ENCODE measurements at places on chromosomes 6 and 20.

DNA sequence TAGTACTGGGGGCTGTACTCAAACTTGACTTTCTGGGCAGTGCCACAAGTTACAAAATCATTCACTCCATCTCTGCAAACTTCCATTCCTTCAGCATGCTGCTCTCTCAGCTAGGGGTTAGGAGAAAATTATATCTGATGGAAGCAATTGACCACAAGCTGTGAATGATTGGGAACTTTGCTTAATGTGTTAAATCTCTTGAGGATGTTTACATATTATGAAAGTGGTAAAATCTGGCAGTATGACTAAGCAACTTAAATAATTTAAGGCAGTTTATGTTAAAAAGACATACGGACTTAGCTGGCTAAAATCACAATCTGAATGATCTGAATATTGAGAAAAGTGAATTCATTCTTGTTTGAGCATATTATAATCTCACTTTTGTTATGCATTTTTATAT lies 415.0 kb downstream of the PHF3 start:
- no peak for DNase-seq

- DNase-seq = no peak
These were observed 176.4 kb downstream of the TFAP2B start for GRCh38 chr6:50995036-50995435.

DNA sequence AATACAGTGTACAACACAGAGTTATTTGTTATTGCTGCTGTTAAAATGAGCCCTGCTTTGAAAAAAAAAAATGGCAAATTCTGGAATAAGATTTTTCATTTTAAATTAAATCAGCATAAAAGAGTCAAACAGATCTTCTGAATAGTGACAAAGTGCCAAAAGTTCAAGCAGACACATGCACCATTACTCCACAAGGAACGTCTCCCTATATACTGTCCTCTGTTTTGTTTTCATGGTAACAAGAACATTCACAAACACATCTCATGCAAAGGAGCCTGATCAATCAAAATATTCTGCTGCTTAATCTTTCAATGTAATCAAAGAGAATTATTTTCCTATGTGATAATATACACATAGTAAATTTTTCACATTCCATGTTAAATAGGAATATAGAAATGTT lies 2.7 kb downstream of the HIVEP2 start:
- no peak for DNase-seq

GRCh38 chr6:15682965-15683822 lies 20.4 kb upstream of the DTNBP1 start:
- no peak for DNase-seq

- DNase-seq = no peak
These were observed 3.6 kb upstream of the PHF1 start for GRCh38 chr6:33407132-33407718.

- DNase-seq = peak; percentile 66
These were observed 77.6 kb downstream of the RIN2 start for GRCh38 chr20:19835533-19836222.

DNA sequence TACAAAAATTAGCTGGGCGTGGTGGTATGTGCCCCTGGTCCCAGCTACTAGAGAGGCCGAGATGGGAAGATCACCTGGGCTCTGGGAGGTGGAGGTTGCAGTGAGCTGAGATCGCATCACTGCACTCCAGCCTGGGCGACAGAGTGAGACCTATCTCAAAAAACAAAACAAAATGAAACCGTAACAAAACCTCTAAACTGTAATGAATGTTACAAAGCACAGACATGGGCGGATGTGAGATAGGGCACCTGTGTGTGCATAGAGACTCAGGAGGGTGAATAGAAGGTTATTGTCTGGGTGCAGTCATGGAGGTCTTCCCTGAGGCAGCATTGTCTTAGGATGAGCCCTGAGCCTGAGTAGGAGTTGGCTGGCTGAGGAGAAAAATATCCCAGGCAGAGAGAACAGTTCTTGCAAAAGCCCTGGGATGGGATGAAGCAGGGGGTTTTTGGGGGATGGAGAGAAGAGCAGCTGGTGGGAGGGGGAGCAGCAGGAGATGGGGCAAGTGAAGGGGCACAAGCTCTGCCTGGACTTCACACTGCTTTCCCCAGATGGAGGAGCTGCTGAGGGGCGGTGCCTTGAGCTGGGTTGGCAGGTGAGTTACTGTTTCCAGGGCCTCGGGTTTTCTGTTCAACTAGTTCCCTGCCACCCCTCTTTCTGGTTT lies 5.2 kb downstream of the BCAS4 start:
- DNase-seq = no peak

DNA sequence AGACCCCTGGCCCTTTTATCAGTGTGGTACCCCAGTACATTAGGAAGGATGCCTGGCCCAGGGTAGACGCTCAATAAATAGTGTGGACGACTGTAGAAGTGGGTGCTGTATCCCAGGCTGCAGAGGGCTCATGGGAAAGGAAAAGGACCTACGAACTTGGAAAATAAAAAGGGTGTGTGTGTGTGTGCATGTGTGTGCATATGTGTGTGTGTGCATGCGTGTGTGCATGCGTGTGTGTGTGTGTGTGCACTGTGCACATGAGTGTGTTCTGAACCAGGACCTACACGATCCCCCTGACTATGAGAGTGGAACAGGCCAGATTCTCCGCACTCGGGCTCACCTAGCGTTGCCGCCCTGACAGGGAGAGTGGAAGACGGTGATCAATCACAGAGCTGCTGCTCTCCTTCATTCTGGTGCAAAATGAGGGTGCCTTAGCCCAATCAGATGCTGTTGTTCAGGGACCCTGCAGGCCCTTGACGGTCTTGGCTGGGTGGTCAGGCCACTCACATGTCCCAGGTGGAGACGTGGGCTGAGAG lies 3.5 kb upstream of the UNC93A start:
- no peak for DNase-seq

- DNase-seq = no peak
These were observed 78.1 kb upstream of the TRAF3IP2 start for GRCh38 chr6:111683749-111684267.

DNA sequence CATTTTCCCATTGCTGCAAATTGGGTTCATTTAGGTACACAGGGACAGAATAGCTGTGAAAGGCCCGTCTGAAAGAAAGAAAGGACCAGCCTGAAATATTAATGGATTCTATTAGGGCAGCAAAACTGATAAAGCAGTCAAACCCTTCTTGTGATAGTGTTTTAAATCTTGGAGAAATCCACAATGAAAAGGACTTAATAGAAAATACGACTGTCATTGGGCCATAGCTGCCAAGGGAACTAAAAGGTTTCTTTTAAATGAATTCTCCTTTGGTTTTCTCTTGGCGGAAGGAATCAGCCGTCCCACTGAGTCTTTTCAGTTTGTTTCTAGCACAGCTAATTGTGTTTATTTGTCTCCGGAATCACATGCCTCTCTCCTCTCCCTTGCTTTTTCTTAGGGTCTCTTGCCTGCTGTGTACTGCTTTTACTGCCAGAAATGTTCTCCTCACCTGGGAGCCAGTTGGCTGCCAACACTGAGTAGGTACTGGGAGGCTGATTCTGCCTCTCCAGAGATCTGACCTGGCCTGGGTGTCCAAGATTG lies 11.3 kb downstream of the PAQR8 start:
- DNase-seq = no peak

DNA sequence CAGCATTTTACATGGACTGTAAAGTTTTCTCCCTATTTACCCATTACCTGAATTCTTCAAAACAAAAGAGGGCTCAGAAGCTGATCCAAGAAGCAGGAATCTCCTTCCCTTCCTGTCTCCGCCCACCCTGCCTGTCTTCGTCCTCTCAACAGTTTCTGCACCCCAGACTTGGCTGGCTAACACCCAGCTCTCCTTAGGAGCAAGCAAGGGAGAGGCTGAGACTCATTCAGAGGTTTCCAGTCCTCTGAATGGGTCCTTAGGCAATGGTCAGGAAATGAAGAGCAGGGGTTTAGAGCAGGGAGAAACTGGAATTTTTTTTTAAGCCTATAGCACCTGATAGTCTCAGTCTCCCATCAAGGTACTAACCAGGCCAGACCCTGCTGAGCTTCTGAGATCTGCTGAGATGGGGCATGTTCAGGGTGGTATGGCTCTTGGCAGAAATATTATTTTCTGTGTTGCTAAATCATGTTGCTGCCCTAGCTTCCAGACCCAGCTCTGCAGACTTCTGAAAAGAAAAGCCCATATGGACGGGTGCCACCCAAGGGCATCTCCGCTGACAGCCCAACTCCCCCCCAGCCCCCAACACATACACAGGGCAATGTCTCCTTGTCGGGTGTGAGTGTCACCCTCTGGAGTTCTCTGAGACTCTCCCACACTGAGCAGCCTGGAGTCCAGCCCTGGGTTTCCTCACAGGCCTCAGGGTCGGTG lies 74.6 kb upstream of the CD93 start:
- DNase-seq = no peak

GRCh38 chr6:54044059-54044458 lies 67.2 kb upstream of the MLIP start:
- no peak for DNase-seq

DNA sequence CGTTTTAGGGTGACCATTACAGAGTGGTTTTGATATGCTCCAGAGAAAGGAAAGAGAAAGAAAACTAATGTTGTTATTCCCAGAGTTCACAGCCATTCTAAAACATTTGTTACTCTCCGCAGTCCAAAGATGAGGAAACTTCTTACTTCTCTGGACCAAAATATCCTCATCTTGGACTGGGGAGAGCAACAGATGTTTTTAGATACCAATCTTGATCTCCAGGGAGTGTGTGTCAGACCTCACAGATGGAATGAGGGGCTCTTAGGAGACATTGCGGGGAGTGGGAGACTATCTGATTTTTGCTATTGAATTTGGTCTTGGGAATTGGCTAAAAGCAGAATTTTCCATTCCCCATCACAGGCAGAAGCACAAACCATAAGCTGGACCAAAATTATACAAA lies 110.8 kb downstream of the TNFAIP3 start:
- DNase-seq = no peak

DNA sequence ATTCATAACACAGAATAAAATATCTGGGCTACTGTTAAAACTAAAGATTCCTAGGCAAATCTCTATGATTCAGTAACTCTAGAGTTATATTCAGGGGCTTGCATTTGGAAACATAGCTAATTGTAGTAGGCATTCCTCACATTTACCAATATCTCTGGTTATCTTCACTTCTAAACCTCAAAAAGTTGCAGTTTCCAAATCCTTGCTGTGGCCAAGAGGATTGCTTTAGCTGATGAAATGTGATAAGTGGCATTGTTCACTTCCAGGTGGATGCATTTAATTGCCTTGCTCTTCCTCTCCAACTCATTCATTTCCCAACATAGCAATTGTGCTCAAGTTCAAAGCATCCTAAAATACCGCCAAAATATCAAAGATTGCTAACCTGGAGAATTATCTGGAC lies 246.6 kb downstream of the GRIK2 start:
- DNase-seq = peak; percentile 13

DNA sequence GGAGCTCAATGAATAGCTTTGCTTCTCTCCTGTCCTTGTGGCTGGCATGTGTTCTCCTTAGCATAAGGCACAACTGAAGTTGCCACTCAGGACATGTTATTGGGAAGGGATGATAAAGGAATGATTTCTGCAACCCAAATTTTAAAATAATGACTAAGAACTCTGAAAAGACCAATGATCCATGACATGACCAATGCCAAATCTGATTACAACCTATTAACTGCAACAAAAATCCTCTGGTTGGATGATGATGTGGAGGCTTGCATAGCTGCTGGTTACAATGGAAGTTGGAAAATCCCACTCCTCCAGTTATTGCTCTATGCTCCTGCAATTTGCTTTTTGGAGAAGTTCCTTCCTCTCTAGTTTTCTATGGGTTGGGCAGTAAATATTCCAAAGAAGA lies 63.4 kb upstream of the FBXL4 start:
- DNase-seq = no peak

DNA sequence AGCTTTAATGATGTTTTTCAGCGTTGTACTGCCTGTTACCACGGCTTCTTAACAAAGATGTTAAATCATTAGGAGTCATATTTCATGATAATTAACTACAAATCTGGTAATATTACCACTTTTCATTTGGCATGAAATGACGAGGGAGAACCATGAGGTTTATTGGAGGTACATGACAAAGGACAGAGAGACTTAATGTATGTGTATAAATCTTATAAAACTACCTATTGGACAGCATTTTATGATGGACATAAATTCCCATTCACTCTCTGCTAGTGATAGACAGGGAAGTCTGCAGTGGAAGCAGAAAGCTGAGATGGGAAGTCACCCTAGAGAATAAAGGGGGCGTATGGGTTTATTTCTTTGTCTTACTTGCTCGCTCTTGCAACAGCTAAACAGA lies 949.9 kb upstream of the FLRT3 start:
- no peak for DNase-seq

GRCh38 chr6:137423451-137424168 lies 70.6 kb downstream of the OLIG3 start:
- DNase-seq = no peak

GRCh38 chr6:88124925-88125557 lies 41.1 kb downstream of the CNR1 start:
- no peak for DNase-seq

DNA sequence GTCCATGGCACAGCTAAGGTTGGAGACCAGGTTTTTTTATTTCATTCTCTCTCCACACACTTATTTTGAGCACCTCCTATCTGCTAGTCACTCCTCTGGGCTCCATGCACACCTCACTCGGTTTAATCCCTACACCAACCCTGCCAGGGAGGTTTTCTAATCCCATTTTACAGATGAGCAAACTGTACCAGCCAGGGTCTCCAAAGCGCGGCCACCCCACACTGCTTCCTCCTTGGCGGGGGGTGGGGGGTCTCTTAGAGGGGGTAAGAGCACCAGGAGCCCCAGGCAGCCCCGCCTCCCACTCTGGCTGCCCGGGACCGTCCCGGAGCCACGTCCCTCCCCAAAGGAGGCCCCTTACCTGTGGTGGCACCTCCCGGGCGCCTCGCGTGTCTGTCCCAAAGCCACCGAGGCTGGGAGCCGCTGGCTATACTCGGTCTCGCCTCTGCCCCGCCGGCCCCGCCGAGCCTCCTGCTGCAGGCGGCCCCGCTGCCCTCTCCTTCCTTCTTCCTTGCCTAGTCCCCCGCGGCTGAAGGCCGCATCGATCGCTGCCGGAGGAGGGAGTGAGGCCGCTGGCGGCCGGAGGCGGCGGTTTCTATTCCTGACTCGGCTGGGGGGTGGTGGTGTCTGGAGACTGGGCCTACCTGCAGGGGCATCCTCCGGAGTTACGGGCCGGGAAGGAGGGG lies at the start of gene KCNS1:
Gene KCNS1 (minus strand): TSS at position 565 of the 683 bp plus-strand sequence. CDS start 1,891 bp downstream, outside the sequence.
- peak; percentile 69 for DNase-seq

DNA sequence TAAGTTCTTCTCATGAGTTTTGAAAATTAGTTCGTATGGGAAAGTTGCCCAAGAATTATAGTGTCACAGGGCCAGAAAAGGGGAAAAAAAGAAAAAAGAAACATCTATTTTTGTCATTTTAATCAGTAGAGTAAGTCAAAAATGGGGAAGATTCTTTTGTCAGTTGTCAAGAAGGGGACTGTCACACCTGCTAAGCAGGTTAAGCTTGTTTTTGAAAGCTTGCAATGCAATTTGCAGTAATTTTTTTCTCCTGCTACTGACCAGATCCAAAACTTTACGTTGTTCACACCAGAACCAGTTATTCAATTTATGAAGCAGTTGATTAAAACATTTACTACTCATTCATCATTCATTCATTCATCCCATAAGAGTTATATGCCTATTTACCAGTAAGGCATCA lies 171.4 kb downstream of the SOX4 start:
- no peak for DNase-seq

Data from eye (tissue), 1 donor.